RCC 7860 (cell line): ENCODE measurements at places on chromosomes 2 and 18.

DNA sequence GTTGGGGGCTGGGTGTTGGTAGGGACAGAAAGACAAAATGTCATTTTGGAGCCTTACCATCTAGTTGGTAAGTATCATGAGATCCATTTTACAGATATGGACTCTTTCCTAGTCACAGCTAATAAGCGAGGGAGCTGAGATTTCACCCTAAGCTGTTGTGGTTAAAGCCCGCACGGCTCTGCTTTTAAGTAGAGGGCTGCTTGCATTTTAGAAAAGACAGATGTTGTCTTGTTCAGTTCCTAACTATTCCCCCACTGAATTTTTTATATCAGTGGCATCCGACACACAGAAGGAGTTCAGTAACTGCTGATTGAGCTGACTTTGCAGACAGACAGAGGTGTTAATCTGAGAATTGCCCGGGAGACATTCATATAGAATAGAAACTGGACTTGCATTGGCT lies 3.7 kb downstream of the QPCT start:
- DNase-seq: no peak

- no peak for DNase-seq
Observed at GRCh38 chr2:191436368-191437055, 191.3 kb downstream of the MYO1B start.

- DNase-seq: no peak
Observed at GRCh38 chr18:5430131-5430530, 113.7 kb downstream of the EPB41L3 start.

- DNase-seq: no peak
Observed at GRCh38 chr2:132936791-132937190, 266.8 kb upstream of the LYPD1 start.

DNA sequence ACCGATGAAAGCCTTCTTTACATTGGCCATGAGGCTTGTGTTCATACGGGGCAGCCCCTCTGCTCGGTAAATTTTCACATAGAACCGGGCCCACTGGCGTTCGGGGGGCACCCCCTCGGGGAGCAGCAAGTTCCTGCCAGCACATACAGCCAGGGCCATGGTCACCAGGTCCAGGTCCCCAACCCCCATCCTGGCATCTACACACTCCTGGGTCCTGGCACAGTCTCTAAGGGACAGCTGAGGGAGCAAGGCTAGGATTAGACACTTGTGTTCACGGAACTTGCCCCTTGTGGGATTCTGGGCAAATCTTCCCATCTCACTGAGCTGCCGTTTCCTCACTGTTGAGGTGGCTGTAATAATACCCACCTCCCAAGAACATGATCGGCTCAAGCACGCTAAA lies 5.6 kb upstream of the OTOF start:
- DNase-seq: no peak

GRCh38 chr2:694174-694573 lies 17.0 kb upstream of the TMEM18 start:
- no peak for DNase-seq

DNA sequence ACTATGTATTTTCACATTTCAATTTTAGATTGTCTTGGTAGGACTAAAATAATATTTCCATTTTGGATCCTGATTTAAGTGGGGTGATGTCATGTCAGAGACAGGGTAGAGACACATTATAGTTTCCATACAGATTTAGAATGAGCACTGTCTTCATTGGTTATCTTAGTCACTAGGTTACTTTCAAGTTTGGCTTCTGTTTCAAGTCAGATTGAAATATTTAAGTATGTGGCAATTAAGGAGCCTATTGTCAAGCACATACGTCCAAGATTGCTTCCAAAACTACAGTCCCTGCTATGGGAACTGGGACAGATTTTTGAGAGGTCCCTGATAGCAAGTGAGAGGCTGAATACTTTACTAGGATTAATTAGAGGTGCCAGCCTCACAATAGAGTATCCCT lies 89.2 kb upstream of the FAM117B start:
- no peak for DNase-seq

DNA sequence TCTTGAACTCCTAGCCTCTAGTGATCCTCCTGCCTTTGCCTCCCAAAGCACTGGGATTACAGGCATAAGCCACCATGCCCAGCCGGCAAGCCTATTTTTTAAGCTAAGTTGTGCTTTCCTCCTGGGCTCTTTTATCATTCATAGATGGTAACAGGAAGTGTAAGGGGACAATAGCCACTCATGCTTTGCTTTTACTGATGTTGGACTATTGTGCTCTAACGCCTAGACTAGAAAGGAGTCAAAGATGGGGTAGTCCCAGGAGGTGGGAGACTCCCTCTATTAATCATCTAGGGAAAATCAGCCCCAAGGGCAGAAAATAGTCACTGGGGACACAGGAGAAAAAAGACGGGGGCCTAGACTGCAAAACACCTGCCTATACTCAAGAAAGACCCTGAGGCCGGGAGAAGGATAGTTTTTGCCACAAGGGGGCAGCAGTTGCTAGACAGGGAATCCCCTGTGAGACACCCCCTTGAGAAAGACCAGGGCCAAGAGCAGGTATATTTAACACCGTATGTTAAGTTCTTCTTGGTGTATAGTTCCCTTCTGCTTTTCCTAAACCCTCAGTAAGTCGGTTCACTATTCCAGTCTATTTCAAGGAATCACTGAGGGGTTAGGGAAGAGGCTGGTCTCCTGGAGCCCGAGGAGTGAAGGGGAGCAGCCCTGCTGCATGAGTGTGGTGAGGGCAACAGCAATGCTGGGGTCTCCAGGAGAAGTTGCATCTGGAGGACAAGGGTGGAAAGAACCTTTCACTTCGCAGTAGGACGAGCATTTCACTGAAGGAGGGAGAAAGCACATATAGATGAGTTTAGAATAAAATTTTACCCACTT lies 2.1 kb upstream of the CXCR1 start:
- peak; percentile 21 for DNase-seq

DNA sequence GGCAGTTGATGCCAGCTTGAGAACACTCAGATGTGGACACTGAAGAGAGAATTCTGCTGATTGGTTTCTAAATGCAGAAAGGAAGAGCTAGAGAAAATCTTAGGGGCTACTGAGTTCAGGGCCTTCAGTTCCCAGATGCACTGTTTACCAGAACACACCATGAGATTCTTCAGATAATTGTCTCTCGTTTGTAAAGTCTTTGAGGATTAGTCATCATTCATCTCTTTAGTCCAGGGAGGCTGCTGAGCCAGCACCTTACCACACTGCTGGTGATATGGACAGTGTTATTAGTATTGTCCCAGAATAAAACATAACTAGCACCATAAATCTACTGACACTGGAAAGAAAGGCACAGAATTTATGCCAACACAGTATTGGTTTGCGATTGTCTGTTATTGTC lies 690.8 kb upstream of the CELF4 start:
- peak; percentile 75 for DNase-seq

GRCh38 chr2:173171321-173171720 lies 95.7 kb downstream of the MAP3K20 start:
- DNase-seq: no peak

GRCh38 chr2:215879977-215880940 lies 133.1 kb downstream of the MREG start:
- no peak for DNase-seq

DNA sequence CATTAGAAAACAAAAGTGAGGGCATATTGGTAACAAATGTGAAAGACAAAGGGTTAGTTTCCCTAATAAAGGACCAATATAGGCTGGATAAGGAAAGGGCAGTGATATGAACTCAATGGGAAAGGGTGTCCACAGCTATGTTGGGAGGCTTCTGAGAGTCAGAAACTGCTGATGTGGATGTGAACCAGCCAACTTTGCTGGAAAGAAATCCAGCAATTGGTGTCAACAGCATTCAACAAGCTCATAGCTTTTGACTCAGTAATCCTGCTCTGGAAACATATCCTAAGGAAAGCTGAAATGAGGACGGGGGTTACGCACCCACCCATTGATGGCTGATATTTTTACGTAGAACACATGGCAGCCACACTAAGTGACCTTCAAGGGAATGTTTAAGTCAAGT lies 63.7 kb downstream of the ARL4C start:
- no peak for DNase-seq

DNA sequence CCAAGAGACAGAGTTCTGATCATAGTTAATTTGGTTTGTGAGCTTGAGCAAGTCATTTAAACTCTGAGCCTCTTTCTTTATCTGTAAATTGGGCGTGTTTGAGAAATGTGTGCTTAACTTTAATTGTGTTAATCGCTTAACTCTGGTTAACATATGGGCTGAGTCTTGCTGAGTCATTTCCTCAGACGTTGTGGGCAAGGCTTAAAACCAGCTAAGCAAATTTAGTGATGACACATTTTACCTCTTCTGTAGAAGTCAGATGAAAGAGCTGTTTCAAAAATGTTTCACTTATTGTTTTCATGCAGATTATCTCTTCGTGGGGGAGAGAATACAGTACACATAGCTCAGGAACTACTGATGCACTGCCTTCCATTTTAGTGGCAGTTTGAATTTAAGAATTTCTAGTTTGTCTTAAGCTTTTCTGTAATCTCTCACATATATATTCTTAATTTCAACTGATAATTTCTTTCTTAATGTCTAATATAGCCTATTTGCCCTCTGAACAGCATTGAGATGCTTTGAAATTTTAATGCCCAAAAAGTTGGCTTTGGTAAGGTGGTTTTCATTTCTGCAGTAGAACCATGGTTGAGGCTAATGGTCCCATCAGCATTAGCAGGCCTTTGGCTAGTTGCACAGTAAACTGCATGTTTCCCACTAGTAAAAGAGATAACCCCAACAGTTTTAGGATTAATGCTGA lies 34.9 kb downstream of the RAB10 start:
- peak; percentile 74 for DNase-seq

- no peak for DNase-seq
Observed at GRCh38 chr18:9047715-9048114, 54.8 kb upstream of the NDUFV2 start.

- DNase-seq: no peak
Observed at GRCh38 chr2:65349863-65350262, 82.5 kb downstream of the SPRED2 start.

- DNase-seq: peak; percentile 82
Observed at GRCh38 chr2:145022666-145023333, 502.9 kb upstream of the ZEB2 start.

- no peak for DNase-seq
Observed at GRCh38 chr18:79884294-79884962, 67.0 kb downstream of the SLC66A2 start.

DNA sequence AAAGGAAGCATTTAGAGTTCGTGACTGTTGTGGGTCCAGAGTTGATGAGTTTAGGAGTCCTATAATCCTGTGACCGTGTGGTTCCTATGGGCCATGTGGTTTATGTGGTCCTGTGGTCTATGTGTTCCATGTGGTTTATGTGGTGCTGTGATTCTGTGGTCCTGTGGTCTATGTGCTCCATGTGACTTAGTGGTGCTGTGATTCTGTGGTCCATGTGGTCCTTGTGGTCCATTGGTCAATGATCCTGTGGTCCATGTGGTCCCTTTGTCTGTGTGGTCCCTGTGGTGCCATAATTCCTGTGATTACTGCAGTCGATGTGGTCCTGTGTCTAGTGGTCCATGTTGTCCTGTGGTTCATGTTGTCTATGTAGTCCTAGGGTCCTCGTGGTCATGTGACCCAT lies 167.3 kb downstream of the TMEM18 start:
- DNase-seq: no peak

GRCh38 chr2:27884601-27885000 lies 5.6 kb downstream of the RBKS start:
- peak; percentile 65 for DNase-seq

- no peak for DNase-seq
Observed at GRCh38 chr2:3044587-3045317, 332.9 kb downstream of the EIPR1 start.

- DNase-seq: no peak
Observed at GRCh38 chr2:190684931-190685330, 36.0 kb downstream of the NAB1 start.

- peak; percentile 60 for DNase-seq
Observed at GRCh38 chr18:58257461-58257860, 213.4 kb downstream of the NEDD4L start.

DNA sequence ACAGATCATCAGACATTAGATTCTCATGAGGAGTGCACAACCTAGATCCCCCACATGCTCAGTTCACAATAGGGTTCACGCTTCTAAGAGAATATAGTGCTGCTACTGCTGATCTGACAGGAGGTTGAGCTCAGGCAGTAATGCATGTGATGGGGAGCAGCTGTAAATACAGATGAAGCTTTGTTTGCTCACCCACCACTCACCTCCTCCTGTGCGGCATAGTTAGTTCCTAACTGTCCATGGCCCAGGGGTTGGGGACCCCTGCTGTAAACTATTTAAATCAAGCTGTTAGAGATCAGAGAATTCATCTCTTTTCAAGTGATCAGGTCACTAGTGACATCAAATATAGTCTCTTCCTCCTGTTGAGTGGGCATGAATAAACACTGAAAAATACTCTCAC lies 88.8 kb upstream of the ACVR2A start:
- DNase-seq: no peak

DNA sequence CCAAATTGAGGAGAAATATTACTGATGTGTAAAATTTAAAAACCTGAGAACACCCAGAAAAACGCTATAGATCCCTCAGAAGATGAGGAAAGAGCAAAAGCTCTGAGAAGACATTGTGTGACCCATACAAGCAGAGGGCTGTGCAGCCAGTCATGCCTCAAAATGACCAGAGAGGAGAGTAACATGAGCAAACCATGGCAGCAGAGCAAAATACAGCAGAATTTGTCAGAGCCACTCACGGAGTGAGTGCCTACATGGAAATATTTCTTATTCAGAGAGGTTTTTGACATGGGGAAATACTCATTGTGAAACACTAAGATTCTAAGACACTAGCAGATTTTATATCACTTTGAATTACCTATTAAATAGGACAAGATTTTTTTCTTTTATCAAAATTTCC lies 96.8 kb upstream of the DNAJC10 start:
- DNase-seq: no peak

DNA sequence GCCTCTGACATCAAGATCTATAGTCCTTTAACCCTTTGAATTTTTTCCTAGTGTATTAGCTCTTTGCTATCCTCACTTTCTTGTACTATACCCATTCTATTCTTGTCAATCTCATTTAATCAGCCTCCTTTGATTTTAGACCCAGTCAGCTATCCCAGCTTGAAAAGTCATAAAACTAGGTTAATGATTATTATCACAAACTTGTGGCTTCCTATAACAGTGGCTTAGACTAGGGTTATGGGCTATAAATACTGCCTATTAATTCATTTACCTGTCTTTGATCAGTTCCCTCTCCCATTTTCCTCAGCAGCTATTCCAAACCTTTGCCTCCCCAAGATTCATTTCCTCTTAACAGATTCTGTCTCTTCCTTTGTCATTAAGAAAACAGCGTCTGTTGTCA lies 174.8 kb downstream of the UBR3 start:
- DNase-seq: no peak

GRCh38 chr2:152549423-152549822 lies 167.8 kb downstream of the PRPF40A start:
- DNase-seq: peak; percentile 92

- DNase-seq: no peak
Observed at GRCh38 chr2:121210691-121211090, 74.3 kb downstream of the TFCP2L1 start.
